ENCODE measurements at places on chromosomes 5 and 9.

- DNase-seq = no peak
Observed at GRCh38 chr5:39461007-39461682, 36.4 kb upstream of the DAB2 start.

- peak; percentile 82 for DNase-seq
Observed at GRCh38 chr5:163695830-163696578, 190.6 kb downstream of the MAT2B start.

DNA sequence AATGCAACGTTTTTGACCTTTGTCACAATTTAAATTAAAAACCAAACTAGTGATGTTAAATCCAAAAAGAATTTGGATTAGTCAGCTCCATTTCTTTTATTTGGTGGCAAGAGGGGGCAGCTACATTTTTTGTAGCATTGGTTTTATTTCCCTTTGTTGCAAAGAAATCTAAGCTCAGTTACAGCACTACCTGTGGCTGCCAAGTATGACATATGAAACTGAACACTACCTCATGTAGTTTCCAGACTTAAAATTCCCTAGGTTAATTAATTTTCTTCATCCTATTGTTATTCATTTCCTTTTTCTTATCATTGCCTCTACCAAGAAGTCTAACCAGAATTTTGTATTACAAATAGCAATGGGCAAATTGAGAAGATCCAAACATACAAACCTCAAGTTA is 393.5 kb downstream of the BRINP1 start:
- DNase-seq = no peak

- DNase-seq = no peak
Observed at GRCh38 chr9:33148367-33149014, 18.6 kb downstream of the B4GALT1 start.

DNA sequence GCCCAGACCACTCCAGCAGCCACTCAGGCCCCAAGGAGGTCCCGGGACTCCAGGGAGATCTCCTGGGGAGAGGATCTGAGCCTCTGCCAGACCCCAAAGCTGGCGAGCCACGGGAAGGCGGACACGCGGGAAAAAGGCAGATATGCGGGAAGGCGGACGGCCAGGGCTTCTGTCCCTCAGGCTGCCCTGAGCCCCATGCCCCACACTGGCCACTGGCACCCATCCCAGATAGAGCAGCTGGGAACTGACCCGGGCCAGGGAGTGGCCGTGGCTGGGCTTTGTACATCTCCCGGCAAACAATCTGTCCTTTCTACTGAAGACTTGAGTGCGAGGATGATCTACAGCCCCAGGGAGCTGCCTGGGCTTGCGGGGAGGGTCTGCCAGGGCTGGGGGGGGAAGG is 21.1 kb upstream of the NOTCH1 start:
- DNase-seq = no peak

DNA sequence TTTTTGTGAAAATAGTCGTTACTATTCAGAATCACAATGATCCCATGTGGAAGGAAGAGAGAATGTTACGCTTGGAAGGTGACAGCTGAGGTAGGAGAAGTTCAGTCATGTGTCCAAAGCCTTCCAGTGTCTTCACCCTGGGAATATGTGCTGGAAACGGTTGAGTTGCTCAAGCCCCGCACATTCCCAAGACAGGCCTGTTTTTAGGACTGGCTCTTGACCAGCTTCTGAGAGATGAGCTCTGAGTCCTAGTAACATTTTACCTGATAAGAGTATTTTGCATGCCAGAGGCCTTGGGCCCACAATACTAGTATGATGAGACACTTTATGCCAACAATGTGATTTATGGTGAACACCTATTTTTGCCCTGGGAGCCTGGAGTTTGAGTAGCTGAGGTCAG is 101.7 kb downstream of the LMNB1 start:
- no peak for DNase-seq

DNA sequence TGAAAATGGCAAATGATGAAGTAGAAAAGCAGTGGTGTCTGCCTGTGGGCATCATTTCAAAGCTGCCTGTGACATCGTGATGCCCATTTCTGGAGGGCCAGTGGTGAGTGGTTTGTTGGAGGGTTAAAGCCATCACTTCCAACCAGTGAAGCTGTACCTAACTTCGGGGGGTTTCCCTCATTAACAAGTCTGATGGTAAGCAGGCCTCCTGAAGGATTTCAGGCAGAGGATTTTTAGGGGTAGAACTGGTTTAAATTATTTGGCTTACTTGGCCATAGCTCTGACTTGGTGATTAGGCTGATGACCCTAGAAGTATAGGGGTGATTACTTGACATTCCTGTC is 10.7 kb downstream of the TNFAIP8 start:
- no peak for DNase-seq

DNA sequence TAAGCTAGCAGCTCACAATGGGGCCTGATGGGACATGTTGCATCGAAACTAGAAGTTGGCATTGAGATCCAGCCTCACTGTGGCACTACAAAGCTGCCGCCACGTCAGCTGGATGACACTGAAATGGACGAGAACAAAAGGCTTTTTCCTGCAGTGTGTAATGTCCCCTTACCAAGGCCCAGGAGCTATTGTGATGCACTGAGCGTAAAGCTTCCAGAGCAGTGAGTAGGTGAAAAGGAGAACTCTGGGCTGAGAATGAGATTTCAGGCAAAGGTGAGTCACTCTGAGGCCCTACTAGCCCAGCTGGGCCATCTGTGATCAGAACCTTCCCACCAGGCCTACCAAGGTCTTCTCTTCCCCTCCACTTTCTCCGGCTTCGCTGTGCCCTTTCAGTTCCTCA is 528.1 kb upstream of the KLF4 start:
- DNase-seq = no peak

DNA sequence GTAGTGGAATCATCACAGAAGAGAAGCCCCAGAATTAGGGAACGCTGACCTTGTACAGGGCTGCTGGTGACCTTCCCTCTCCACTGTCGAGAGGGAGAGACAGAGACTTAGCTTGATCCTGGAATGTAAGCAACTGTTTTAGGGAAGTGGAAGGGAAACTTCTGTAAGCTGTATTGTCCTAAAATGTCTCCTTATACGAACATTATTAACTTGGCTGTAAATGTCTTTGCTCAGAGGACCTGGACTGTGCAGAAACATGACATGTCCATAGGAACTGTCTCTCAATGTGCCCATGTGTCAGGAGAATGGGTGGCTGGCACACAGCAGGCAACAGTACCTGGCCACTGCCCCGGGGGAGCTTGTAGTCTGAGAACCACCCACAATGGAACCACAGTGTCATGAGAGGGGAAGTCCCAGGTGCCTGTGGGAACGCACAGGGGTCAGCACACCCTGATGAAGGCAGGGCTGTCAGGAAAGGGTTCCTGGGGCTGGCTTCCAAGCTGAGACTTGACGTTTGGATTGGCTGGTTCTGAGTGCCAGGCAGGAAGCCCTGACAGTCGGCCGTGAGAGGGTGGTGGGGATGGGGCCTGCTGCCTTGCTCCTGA is 34.0 kb downstream of the DAP start:
- no peak for DNase-seq

- DNase-seq = no peak
Observed at GRCh38 chr5:96692441-96692840, 30.3 kb downstream of the CAST start.

DNA sequence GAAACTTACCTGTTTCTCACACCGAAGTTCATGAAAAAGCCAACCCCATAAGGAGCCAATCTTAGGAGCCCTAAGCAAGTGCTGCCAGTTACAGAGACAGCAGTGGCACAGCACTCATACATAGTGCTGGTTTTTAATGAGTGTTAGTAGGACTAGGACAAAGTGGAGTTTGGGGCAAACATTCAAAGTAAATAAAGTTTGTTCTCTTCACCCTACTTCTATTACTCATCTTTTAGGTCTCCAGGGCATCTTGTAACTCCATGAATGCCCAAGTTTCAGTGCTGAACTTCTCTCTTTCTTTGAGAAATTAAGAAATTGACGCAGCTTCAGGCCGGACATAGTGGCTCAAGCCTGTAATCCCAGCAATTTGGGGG is 584.7 kb downstream of the EBF1 start:
- no peak for DNase-seq

DNA sequence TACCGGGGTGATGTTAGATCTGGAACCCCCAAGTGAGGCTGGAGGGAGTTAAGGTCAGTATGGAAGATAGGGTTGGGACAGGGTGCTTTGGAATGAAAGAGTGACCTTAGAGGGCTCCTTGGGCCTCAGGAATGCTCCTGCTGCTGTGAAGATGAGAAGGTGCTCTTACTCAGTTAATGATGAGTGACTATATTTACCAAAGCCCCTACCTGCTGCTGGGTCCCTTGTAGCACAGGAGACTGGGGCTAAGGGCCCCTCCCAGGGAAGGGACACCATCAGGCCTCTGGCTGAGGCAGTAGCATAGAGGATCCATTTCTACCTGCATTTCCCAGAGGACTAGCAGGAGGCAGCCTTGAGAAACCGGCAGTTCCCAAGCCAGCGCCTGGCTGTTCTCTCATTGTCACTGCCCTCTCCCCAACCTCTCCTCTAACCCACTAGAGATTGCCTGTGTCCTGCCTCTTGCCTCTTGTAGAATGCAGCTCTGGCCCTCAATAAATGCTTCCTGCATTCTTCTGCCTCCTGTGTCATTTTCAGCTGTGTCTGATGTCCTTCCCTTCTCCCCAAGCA is 2.3 kb upstream of the MYOZ3 start:
- no peak for DNase-seq

GRCh38 chr9:128151309-128152132 is 2.3 kb downstream of the LCN2 start:
- no peak for DNase-seq

DNA sequence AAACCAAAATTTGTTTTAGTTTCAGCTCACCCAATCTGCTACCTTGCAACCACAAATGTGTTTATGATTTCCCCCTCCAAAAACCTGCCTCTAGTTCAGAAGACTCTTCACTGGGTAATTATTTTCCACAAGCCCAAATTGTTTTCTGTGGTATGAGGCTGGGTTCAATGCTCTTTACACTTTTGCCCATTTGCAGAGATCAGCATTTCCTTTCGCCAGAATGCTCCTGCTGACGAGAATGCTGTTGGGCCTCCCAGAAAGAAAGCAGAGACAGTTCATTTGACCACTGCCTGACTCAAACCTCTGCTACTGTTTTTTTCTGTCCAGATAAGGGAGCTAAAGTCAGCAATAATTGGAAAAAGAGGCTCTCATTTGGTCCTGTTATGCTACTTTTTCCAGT is 427.3 kb downstream of the PDE4D start:
- peak; percentile 18 for DNase-seq

GRCh38 chr5:143714629-143715028 is 97.3 kb upstream of the HMHB1 start:
- no peak for DNase-seq

DNA sequence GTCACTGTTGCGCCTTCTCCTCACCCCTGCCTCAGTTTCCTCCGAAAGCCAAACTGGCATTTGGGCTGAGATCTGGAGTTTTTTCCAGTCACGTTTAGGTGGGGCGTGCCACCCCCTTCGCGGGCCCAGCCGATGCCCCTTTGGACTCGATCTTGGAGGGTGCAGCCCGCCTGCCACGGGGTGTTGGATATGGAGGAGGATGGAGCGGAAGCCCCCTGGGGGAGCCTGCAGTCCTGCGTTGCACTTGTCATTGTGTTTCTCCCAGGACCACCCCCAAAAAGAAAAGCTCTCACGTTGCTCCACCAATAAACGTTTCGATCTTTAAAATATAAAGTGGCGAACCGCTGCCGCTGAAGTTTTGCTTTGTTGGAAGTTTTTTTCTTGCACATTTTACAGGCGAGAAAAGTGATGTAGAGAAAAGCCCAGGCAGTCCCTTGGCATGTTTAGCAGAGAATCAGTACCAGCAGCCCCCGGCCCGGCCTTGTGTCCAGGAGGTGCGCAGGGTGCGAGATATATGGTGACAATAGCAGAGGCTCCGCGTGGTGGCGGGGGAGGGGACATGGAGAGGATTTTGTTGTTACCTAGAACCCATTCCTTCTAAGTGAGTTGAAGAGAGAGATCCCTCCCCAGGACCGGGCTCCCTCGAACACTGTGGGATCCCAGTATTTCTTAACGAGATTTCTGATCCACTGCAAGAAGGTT is 681 bp downstream of the F2R start:
- peak; percentile 56 for DNase-seq

DNA sequence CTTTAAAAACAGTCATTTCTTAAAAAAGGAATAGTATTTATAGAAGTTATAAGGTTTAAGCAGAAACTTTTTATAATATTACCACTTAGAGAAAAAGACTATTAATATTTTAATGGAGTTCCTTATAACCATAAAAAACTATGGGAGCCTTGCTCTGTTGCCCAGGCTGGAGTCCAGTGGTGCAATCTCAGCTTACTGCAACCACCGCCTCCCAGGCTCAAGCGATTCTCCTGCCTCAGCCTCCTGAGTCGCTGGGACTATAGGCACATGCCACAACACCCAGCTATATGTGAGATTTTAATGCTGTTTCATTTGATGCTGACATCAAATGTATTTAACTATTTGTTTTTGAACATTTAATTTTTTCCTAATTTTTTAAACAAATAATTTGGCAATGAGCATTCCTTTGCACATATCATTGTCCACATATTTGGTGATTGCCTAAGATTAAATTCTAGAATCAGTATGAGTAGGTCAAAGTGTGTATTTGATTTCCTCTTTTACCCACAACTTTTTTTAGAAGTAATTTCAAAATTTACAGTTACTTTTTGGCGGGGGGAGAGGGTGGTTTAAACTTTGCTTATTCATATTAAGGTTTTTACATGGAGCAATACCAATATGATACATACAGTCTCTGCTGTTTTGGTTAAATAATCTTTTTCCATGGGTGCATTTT is 235.5 kb downstream of the ARHGEF28 start:
- no peak for DNase-seq

DNA sequence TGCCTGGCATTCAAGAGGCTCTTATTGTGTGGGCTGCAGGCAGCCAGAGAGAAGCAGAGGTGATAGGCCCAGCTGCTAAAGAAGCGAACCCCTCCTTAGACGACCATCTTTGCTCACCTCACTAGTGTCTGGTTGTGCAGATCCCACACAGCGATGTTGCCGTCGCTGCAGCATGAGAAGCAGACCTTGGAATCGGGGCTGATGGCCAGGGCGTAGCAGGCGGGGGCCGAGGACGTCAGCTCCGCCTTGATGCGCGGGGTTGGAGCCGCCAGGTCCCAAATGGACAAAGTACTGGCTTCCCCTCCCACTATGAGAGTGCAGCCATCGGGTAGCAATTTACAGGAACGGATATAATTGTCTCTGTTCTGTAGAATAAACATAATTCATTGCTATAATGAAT is 98.7 kb downstream of the TLE1 start:
- DNase-seq = no peak

- DNase-seq = no peak
Observed at GRCh38 chr5:173884402-173885053, 3.6 kb upstream of the CPEB4 start.

DNA sequence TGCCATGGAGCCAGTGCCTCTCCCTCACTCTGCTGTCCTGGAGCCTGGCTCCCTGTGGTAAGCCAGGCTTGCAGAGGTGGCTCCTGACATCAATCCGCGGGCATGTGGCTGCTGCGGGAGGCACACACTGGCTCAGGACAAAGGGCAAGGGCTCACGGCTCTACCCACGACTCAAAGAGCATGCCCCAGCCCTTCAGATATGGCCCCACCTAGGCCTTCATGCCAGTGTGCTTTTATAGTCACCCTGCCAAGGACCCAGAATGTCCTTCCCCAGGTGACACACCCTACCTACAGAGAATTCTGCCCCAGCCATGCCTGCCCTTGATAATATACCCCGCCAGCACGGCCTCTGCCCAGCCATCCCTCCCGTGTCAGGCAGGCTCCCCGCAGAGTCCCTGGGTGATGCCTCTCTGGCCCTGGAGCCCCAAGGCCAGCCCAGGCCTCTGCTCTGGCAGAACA is 1.6 kb downstream of the MGAT4B start:
- DNase-seq = no peak
